ENCODE measurements at places on chromosomes 1 and 21. TPM values are rescaled to one million over a fixed set of nuclear protein-coding genes. Genes with fewer than 3 reads are reported as not detected.

DNA sequence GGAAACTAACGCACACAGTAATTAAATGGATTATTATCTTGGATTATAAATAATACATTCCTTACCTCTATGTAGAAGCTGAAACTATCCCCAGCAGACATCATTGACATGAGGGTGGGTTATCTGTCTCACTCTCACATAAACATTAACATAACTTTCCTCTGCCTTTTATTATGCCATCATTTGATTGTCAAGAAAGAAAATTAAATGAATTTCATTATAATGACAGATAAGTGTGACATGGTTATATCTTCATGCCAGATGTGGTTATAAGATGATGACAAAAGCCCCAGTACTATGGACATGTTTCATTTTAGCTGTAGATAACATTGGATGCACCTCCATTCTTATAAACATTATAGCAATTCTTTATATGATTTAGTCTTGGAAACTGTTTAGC, 476.5 kb downstream of the KCNT2 start:
- no peak for DNase-seq

GRCh38 chr1:225911191-225912130, 12.6 kb downstream of the PYCR2 start:
- DNase-seq: peak; percentile 86

DNA sequence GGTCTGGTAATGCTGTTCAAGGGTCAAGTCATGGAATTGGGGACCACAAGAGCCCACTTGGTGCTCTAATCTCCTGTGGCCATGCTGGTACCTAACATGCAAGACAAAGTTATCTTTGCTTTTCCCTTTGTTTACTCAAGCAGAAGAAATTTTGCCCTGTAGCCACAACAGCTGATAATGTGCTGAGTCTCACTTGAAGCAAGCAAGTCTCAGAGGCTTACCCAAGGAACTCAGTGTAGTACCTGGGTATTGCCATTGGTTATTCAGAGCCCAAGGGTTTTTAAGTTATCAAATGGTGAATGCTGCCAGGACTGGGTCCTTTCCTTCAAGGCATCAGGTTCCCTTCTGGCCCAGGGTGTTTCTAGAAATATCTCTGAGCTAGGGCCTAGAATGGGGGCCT, 198.9 kb upstream of the RNPC3 start:
- no peak for DNase-seq

DNA sequence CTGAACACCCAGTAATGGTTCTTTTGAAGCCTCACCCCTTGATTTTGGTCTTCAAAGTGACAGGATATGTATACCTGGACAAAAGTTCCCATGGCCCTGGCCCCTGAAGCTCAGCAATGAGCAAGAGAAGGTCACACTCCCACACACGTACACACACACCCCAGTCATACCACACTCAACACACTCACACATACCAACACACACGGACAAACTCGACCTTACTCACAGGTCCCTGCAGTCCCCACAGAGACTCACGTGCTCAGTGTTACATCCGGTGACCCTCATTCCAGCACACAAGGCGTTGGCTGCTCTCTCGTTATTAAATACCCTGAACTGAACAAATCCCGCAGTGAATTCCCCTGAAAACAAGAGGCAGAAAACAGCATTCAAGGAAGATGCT, 5.9 kb downstream of the ITLN1 start:
- no peak for DNase-seq

- DNase-seq: no peak
These were observed 4.2 kb downstream of the STXBP3 start for GRCh38 chr1:108750476-108751181.

DNA sequence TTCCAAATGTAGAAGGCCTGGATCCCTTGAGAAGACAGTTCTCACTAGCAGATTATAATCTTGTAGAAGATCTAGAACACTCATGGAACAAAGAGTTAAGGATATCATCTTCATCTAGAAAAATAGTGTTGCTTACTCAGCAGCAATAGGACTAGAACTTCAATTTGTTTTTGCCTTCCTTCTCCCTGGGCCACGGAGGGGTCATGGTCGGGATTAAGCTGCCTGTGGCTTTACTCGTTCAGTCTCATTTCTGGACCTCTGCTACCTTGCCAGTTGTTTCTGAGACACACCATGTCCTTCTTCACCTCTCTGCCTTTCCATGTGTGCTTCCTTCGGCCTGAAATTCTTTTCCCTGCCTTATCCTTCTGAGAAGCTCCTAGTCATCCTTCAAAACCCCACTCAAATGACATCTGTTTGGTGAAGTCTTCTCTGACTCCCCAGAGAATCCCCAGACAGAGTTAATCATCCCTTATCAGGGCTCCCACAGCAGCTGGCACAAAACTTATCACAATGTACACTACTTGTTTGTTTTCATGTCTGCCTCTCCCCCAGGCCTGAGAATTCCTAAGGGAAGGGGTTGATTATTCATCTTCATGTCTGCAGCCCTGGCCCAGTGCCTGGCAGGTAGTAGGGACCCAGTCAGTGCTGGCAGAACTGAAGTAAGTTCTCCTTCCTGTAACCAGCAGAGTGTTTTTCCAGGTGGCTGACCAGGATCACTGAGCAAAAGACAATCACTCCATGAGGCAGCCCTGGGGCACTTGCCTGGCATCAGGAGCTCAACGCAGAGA, 15.5 kb upstream of the SNX27 start:
- DNase-seq: peak; percentile 57

- peak; percentile 22 for DNase-seq
These were observed 55.8 kb upstream of the SELENON start for GRCh38 chr1:25744140-25744581.

DNA sequence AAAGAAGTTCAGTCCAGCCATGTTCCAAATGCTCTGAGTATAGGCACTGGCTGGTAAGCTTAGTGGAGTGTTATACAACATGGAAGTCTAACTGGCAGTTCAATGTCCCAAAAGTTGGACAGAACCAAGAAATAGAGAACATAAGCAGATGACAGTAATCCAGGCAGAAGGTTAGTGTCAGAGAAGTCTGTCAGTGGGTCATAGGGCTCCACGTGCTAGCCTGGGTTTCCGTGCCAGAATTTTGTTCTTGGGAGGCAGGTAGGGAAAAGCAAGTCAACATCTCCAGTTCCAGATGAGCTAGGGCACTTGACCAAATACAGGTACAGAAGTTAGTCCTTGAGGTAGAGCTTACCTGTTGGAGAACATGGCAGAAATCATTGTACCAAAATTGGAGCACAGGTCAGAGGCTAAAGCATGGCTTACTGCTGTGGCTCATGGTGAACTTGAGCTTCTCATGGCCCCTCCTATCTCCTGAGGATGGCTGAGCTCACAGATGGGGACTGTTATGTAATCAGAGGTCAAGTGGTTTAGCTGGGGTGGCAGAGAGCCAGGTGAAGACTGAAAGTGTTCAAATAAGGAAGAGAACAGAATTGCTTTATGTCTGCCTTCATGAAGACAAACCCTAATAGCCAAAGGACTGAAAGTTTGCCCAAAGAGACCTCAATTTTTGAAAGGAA, 170.8 kb downstream of the NFIA start:
- peak; percentile 62 for DNase-seq

DNA sequence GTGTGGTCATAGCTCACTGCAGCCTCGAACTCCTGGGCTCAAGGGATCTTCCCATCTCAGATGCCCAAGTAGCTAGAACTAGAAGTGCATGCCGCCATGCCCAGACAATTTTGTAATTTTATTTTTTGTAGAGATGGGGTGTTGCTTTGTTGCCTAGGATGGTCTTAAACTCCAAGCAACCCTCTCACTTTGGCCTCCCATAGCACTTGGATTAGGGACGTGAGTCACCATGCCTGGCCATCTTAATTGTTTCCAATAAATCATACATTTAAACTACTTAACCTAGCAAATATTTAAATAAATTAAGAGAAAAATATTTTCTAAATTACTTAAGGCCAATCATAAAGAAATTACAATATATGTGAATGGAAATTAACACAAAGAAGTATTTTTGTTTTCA, 35.1 kb upstream of the ADGRL4 start:
- DNase-seq: no peak

- DNase-seq: no peak
These were observed 41.5 kb downstream of the DTL start for GRCh38 chr1:212077028-212077427.

DNA sequence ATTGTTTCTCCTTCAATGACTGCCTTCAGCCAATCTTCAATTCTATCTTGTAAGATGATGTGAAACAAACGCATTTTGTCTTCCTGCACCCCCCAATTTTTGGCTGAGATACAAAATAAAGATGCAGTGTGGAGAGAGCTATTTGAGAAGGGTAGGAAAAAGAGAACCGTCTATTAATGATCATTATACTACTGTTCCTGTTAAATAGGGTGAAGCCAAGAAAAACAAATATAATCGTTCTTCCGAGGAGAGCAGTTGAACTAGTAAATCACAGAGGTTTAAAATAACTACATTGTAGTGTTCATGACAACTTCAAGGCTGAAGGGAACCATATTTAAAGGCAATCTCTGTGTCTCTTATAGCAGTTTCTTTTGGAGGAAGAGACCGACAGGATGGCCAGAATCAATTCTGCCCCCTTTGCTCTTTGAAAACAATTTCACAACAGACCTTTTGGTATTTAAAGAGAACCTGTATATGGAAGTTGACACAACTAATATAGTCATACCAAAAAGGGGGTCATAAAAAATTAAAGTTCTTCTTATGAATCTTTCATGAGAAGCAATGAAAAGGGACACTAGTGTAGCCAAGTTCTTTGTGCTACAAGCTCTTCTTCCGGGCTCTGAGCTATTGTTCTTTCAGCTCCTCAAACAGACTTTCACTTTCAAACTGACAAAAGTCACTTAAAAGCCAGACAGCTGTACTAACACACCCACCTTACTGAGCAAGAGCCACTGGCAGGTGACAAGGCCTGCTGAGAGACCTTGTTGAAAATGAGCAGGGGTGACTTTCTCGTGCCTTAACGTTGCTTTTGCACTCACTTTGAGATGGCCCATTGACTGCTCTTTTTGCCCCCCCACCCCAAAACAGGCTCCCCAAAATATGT, 30.9 kb downstream of the PROX1 start:
- no peak for DNase-seq

The TOE1 gene
- total RNA-seq: 14.2 TPM

The HORMAD1 gene
- not detected for total RNA-seq

The LCE1F gene
- not detected for total RNA-seq

The CASZ1 gene
- total RNA-seq: 12.6 TPM

Measured in Calu3 (cell line).